Frontal cortex (tissue), 4 donors: ENCODE measurements at places on chromosomes 6 and 20.

GRCh38 chr20:19531446-19531845 lies 226.6 kb upstream of the RIN2 start:
- no peak for DNase-seq

DNA sequence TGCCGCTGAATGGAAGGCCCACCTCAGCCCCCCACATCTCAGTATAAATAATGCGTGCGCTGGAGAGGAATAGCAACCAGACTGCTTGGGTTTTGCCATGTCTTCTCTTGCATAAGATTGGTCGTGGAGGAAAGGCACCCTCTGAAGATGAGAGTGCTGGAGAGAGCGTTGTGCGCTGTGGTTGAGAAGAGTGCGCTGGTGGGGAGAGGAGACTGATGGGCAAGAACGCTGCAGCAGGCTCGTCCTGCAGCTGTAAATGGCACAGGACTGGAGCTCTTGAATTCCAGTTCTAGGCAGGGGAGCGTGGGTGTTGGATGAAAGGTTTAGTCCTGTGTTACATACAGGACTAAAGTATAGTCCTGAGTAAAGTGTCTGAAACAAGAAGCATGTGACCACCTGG lies 51.5 kb downstream of the RPRD1B start:
- DNase-seq: no peak

GRCh38 chr6:28635547-28636158 lies 110.0 kb downstream of the GPX5 start:
- DNase-seq: no peak

DNA sequence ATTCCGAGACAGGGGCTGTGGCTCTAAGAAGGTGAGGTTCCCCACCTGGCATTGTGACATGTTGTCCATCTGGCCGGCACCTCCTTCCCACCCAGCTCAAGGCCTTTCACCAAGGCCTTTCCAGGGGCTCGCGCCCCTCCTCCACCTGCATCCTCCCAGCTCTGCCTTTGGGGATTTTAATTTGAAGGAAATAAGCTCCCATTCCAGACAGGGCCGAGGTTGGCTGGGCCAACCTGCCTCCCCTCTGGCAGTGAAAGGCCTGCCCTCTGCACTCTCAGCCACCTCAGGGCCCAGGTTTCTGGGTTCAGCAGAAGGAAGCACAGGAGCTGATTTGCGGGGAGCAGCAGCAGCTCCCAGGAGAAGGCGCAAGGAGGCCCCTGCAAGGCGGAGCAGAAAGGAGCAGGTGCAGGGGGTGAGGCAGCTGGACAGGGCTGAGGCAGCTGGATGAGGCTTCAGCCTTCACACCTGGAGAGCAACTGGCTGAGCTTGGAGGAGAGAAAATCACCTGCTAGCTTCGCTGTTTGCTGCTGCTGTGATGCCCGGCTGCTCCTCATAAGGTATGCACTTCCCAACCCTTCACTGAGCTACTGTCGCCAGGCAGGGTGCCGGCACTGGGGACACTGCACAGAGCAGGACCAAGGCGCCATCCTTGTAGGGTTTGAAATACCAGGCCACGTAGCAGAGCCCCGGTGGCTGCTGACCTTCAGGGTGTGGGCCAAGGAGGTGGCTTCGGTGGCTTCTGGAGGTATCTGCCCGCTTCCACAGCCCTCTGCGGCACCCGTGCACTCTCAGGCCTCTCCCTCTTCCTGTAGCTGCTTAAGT lies 147.0 kb downstream of the SYNDIG1 start:
- no peak for DNase-seq

DNA sequence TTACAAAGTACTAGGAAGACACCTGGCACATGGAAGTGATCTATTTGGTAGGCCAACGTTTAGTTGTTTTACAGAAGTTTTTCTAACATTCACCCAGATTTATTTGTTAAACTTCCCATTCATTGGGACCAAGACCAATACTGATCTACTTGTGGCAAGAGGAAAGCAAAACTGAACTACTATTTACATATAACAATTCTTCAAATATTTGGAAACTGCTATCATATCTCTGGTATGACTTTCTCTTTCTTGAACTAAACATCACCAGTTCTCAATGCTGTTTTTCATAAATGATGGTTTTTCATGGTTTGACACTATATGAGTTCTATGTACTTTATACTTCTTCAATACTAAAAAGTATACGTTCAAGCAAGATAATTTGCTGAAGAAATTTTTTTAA lies 189.2 kb downstream of the ASCC3 start:
- no peak for DNase-seq

- DNase-seq: no peak
Measured at GRCh38 chr6:136647363-136647852, 97.2 kb upstream of the MAP7 start.
